ENCODE measurements at places on chromosomes 1 and 21.

DNA sequence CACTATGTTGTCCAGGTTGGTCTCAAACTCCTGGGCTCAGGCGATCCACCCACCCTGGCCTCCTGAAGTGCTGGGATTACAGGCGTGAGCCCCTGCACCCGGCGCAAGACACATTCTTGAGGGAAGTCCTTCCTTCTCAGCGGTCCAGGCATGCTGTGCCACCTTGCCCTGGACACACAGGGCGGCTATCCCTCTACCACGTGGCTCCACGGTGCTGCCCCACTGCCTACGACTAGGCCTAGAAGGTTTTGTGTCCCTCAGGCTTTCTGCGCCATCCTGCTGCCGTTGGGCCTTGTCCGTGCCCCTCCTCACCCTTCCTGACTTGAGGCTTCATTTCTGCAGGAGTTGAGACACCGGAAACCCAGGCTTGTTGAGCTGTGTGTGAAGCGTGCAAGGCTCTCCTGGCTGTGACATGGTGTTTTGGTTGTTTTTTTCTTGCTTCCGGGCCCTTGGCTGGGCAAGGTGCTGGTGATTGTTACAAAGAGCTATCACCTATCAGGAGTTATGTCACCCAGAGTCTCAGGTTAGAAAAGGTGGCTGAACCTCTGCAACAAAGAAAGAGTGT is 13.9 kb downstream of the C1orf174 start:
- DNase-seq: no peak

GRCh38 chr1:30312226-30312625 is 411.2 kb downstream of the MATN1 start:
- DNase-seq: no peak

GRCh38 chr21:17644186-17644585 is 31.5 kb upstream of the BTG3 start:
- no peak for DNase-seq

DNA sequence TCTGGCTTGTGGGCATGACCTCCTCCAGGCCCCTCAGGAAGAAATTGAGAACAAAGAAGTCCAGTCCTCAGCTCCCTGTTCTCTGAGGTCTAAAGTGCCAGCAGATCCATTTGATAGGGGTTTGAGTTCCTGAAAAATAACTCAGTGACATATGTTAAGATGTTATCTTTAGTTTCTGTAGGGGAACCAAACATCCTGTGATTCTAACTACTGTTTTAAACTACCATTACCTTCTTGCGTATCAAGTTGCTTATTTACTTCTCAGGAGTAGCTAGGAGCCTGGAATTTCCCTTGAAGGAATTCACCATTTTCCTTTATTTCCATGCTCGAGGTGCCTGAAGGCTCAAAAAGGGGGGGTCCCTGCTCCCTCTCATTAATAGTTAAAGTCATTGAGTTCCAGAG is 18.8 kb upstream of the LIN9 start:
- DNase-seq: no peak

GRCh38 chr1:114328361-114328904 is 174.8 kb upstream of the SYT6 start:
- no peak for DNase-seq

DNA sequence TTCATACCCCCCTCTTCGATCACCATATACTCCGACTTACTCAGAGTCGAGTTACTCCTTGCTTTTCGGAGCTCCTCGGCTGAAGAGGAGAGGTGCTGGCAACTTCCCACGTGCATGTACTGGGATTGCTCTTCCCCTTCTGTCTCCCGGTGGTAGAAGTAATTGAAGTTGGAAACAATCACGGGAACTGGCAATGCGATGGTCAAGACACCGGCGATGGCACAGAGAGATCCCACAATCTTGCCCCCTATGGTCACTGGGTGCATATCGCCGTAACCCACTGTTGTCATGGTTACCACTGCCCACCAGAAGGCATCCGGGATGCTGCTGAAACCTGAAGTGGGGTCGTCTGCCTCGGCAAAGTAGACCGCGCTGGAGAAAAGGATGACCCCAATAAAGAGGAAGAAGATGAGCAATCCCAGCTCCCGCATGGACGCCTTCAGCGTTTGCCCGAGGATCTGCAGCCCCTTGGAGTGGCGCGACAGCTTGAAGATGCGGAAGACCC is 1.5 kb downstream of the KCNA3 start:
- DNase-seq: no peak

- DNase-seq: no peak
Measured at GRCh38 chr1:236343246-236343870, 50.7 kb upstream of the EDARADD start.

DNA sequence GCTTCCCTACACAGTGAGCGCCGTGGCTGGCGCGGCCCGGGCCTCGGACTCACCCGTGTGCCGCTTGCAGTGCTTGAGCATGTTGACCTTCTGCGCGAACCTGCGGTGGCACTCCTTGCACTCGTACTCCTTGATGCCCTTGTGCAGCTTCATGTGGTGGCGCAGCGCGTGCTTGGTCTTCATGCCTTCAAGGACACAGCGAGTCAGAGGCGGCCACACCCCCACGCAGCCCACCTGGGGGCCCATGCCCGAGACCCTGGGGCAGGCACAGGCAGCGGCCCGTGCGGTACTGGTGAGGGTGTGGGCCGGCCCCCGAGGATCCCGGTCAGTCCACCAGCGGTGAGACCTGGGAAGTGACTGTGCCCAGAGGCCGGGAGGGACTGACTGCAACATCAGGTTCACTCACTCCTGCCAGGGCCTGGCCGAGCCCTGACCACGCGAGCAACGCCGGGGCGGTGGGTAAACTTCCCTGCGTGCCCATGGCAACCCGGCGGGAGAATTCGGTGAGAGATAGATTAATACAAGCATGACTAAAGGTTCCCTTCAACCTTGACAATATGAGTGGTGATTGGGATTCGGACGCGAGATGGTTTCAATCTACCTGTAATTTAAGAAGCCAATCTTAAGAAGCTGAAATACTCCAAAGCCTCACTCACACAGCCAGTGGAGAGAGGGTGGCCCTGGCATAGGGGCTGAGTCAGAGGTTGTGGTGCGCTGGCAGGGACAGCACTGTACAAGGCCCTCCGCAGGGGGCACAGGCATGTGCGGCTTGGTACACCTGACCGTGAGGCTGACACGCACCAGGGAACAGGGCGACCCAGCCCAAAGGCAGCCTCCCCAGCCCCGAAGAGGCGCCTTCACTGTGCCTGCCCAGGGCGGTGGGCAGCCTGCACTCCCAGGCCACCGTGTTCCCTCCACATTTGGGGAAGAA is 49.1 kb upstream of the RIPK4 start:
- DNase-seq: no peak

GRCh38 chr1:205004351-205004750 is 38.7 kb upstream of the CNTN2 start:
- no peak for DNase-seq

GRCh38 chr1:211014275-211014674 is 119.7 kb downstream of the KCNH1 start:
- DNase-seq: no peak

DNA sequence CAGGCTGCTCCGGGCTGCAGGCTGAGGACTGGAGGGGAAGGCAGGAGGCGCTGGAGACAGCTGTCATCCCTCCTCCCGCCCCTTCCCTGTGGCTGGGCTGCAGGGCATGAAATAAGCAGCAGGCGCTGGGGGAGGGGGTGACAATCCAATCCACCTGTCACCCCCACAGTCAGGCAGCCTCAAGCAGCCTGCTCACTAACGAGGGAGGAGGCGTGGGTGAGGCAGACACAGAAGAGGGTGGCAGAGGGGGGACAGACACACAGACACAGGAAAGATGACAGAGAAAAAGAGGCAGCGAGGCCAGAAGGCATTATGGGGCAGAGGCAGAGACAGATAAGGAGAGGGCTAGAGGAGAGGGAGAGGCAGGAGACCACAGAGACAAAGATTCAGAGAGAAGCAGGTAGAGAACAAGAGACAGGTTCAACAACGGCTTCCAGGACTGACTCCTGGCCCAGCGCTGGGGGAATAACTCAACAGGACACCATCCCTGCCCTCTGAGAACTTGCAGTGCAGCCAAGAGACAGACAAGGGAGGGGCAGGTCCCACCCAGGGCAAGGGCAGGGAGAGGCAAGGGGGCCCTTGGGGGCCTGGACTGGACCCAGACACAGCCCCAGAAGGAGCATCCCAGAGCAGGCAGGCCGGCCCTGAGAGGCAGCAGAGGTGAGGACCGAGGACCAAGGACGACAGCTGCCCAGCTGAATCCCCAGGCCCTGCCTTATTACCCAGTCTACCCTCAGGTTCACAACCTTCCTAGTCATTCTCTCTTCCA is 11.2 kb downstream of the MEF2D start:
- no peak for DNase-seq

DNA sequence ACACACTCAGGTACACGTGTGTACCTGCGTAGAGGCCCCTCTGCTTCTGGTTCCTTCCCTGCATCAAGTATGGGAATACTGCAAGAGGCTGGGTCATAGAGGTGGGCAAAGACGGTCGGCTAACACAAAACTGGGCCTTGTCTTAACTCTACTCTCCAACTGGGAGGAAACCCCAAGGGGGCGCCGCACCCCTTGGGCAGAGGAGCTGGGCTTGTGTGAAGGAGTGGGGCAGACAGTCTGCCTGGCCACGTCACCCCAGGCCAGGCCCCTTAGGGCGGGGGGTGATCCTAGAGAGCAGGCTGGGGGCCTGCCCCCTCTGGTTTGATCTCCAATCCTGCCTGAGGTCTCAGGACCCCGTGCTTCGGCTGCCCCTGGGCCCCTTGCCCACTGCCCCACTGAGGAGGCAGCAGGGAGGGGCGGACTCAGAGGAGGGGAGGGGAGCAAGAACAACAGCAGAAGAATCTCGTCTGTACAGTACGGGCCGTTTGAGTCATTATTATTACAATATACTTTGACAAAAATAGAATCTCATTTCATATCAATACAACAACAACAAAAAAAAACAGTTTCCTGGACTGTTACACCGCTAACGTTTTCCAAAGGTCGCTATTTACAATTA is 34.7 kb downstream of the MEF2D start:
- DNase-seq: no peak

DNA sequence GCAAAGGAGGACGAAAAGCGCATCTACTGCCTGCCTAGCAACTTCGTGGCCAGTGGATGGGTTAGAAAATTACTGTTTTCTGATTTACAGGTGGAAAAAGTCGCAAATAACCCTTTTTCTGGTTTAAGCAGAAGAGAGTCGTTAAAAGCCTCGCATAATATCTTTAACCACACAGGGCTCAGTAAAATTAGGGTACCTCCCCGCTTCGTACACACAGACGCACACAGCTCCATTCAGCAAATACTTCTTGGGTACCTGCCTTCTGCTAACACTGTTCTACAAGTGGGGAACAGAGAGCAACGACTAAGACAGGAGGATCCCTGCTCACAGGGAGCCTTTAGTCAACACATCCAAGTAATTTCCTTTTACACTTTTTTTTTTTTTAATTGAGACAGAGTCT is 704 bp downstream of the ALG6 start:
- peak; percentile 2 for DNase-seq

- DNase-seq: peak; percentile 82
Measured at GRCh38 chr1:230090194-230090711, 23.2 kb downstream of the GALNT2 start.

DNA sequence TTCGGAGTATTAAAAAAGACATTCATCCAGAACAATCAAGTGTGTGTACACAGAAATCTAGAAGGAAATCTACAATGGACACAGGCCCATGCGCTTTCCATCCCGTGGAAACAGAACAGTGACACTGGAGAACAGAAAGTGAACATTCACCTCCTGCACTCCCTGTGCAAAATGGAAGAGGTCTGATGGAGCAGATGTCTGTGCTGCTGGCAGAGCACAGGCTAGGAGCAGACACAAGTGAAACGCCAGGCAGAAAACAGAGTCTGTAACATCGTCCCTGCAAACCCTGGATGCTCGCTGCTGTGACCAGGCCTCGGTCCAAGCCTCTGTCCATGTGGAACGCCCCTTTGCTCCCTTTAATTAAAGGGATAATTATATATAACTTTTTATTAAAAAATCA is 36.1 kb downstream of the SLC45A1 start:
- no peak for DNase-seq

DNA sequence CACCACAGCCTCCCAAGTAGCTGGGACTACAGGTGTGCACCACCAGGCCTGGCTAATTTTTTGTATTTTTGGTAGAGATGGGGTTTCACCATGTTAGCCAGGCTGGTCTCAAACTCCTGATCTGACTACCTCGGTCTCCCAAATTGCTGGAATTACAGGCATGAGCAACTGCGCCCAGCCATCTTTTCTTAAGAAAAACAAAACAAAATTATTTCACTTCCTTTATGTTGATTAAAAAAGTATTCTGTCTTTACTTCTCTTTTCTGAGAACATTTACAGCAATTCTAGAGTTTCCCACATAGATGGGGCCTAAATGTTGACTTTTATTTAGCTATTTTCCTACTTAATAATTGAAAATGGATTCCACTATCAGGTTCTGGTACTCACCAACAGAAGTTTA is 17.3 kb upstream of the TMEM183A start:
- no peak for DNase-seq

GRCh38 chr1:207873055-207873890 is 37.7 kb downstream of the CD34 start:
- DNase-seq: no peak

- DNase-seq: no peak
Measured at GRCh38 chr1:231057410-231057809, 17.4 kb upstream of the FAM89A start.

DNA sequence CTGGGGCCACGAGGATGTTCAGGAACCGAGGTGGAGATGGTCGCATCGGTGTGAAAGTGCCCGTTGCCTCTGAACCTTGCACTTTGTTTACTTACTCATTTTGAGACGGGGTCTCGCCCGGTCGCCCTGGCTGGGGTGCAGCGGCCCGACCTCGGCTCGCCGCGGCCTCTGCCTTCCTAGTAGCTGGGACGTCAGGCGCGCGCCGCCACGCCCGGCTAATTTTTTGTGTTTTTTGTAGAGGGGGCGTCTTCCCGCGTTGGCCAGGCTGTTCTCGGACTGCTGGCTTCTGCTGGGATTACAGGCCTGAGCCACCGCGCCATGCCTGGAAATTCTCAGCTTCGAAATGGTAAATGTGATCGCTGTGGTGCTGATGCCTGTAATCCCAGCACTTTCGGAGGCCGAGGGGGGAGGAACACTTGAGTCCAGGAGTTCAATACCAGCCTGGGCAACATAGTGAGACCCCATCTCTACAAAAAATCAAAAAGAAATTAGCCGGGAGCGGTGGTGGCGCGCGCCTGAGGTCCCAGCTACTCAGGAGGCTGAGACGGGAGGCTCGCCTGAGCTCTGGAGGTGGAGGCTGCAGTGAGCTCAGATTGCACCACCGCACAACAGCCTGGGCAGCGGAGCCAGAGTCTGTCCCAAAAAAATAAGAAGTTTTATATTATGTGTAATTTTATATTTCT is 684 bp upstream of the MRPL20 start:
- DNase-seq: no peak

DNA sequence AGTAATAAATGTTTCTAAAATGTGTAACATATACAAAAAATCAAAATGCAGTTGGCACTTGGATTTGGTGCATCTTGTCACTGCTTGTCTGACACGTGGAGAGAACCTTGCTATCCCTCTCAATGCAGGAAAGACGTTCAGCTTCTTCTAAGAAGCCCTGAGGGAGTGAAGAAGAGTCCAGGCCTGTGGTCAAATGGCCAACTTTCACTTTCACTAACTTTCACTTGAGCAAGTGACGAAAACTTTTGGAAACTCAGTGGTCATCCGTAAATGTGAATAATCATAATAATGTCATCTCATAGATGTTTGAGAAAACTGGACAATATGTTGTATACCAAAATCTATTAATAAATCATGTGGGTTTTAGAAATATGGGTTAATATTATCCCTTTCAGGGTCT is 61.9 kb downstream of the ERG start:
- no peak for DNase-seq

GRCh38 chr1:241022366-241022765 is 334.6 kb downstream of the RGS7 start:
- peak; percentile 32 for DNase-seq
